Stimulated activated naive CD4-positive, alpha-beta T cell (primary cell): ENCODE measurements at places on chromosomes 4 and X.

DNA sequence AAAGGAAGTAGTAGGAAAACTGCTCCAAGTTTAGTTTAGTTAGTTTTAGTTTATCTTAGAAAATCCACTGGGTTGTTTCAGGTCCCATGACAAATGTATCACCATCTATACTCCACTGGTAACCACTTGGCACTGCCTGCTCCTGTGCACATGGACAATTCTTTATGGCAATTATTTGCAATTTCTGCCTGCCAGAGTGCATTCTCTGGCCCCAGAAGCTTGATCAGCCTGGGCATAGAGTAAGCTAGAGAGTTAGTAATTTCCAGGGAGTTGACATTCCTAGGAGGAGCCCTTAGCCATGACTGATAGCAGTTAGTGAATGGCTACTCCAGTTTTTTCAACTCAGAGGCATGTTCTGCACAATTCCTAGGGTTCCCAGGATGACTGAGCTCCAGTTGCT is 203.2 kb upstream of the FGF13 start:
- DNase-seq: no peak

GRCh38 chrX:115058276-115058675 is 40.9 kb upstream of the IL13RA2 start:
- DNase-seq: no peak

DNA sequence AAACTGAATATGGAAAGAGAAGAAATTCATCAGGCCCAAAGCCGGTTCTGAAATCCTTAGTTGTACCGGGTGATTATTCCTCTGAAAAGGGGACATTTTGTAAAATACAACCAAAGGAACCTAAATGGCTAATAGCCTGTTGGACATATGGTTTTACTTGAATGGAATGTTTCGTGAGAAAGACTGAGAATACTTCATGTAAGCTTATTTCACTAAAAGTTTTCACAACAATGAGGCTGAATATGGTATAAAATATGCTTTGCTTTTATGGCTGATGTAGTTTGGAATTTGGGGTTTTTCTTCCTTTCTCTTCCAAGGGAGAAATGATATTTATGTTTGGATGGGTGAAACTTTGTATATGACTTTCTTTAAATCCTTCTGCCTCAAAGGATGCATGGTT is 2.7 kb downstream of the GRIA3 start:
- DNase-seq: no peak

DNA sequence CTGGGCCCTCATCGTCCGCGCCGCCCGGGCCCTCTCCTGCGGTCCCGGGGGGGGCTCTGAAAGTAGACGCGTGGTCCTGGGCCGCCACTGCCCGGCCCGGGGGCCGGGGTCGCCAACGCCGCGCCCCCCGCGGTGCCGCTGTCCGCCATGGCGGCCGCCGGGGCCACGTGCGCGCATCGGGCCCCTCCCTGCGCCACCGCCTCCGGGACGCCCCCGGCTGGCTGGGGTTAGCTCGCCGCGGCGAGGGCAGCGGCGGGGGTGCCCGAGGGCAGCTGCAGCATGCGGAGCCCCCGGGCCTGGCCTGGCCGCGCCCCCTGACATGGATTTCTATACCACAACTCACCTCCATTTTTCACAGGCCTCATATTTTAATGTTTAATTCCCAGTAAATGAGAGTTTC is 61.8 kb downstream of the ELF2 start:
- no peak for DNase-seq

- DNase-seq: no peak
These were observed 238.1 kb downstream of the SPOCK3 start for GRCh38 chr4:166996216-166996615.

DNA sequence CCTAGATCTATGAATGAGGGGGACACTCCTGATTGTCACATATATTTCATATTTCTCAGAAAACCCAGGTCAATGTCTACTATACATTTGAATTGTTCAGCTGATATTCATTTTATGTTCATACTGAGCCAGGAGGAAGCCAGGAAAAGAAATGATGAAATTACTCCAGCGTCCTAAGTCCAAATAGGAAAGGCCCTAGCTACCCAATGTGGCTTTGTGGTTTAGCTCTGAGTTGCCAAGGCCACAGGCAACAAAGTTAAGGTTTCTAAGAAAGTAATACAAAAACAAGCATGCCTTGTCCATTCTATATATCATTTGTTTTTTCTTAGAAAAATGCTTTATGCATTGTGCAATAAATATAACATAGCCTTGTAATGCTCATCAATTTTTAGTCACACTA is 4.5 kb upstream of the CSN2 start:
- no peak for DNase-seq

DNA sequence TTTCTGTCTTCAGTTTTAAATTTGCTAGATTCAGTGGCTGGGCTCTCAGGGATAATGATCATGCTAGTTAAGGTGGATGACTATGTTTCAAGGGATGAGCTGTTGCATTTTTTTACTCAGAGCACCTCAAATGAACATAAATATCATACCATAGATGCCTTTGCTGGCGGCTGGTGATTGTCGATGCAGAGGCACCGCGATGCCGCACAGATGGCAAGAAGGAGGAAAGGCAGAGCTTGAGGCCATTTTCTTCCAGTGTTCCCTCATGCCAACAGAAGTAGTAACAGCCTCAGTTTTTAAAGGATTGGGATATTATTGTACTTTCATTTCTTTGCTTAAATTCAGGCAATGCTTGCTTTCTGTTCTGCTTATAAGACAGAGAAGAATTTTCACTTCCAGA is 654.7 kb upstream of the IGFBP7 start:
- no peak for DNase-seq

- no peak for DNase-seq
These were observed 61.1 kb downstream of the DCLK2 start for GRCh38 chr4:150139297-150139865.

DNA sequence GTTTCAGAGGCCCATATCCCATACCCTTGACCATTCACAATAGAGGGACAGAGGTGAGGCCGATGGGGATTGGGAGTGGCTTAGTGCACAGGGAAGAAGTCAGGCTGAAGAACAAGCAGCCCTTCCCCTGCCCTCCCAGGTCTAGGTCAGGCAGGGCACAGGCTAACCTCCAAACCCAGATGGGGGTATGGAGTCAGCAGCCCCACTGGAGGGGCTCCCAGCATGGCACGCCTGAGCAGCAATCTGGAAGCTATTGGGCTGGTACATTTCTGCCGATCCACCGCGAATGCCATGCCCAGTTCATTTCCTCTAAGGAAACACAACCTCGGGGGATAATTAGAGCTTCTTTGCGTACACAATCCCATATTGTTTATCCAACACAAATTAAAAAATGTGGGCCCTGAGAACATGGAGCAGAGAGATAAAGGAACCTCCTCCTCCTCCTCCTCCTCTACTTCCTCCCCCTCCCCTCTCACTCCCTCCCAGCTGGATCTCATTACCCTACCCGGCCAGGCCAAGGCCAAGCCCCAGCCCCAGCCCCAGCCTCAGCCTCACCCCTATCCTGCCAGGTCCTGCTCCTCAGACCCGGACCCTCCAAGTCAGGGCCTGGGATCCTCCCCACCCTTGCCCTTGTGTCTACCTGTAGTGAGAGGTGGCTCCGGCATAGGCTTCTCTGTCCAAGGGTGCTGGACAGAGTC is 83.0 kb downstream of the PJA1 start:
- DNase-seq: no peak

DNA sequence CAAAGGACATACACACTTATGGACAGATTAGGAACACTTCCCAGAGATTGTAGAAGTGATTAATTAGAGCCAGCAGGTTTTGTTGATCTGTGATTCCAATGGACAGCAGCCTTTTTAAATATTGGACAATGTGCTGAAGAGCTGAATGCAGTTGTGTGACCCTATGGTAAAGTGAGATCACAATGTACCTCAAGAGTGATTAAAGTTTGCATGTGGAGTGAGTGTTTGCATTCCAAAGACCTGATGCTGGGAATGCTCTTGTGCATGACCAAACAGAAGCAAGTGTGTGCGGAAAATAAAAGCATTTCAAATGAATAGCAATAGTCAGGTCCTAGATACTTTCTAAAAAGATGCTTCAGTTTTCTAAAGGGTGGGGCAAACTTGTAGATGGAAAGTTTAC is 154.1 kb downstream of the BANK1 start:
- no peak for DNase-seq

DNA sequence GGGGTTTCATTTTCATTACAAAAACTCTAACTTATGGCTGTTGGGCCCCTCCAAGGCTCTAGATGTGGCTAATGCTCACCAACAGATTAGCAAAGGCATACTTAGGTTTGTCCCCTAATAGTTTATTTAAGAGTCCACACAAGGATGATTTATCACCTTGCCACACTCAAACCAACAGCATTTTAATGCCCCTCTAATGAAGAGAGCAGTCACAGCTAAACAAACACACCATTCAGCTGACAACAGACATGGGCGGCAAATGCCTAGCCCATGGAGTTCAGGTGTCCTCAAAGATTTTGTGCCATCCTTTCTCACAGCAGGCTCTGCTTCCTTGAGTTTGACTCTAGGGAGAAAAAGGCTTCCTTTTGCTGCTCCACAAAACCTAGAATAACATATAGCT is 61.8 kb upstream of the CITED1 start:
- no peak for DNase-seq

- no peak for DNase-seq
These were observed 6.2 kb downstream of the GK start for GRCh38 chrX:30659421-30659820.

DNA sequence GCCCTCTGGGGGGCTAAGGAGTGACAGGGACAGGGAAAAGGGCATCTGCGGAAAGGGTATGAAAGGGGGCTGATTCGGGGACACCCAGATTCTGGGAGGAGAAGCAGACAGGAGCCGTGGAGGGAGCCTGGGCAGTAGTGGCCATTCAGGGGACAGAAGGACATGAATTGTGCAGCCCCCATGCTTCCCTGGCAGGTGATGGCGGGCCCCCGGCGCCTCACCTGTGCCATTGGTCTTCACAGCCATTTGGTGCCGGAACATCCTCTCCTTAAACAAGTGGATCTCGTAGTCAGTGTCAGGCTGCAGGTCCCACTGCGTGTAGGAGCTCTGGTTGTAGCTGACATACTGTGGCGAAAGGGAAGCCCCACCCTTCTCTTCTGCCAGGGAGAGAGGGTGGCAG is 21.9 kb downstream of the L1CAM start:
- no peak for DNase-seq

DNA sequence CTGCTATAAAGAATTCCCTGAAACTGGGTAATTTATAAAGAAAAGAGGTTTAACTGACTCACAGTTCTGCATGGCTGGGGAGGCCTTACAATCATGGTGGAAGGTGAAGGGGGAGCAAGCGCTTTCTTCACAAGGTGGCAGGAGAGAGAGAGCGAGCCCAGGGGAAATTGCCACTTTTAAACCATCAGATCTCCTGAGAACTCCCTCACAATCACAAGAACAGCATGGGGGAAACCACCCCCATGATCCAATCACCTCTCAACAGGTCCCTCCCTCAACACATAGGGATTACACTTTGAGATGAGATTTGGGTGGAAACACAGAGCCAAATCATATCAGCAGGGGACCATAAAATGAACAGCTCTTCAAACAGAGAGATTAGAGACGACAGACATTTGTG is 198.6 kb downstream of the MAGEB5 start:
- DNase-seq: no peak

DNA sequence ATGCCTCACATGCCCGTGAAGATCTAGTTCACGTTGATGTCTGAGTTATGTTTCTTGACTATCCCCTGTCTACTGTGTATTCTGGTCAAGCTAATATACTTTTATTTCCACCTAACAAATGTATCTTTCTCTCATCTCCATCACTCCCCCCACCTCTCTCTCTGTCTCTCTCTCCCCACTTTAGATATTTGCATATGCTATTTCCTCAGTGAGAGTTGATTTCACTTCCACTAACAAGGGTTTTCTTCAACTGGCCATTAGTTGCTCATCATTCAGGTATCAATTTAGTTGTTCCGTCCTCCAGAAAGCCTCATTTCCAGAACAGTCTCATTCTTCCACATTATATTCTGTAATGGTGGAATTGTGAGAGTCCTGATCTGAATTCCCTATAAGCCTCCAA is 1777.8 kb upstream of the TENM3 start:
- no peak for DNase-seq

DNA sequence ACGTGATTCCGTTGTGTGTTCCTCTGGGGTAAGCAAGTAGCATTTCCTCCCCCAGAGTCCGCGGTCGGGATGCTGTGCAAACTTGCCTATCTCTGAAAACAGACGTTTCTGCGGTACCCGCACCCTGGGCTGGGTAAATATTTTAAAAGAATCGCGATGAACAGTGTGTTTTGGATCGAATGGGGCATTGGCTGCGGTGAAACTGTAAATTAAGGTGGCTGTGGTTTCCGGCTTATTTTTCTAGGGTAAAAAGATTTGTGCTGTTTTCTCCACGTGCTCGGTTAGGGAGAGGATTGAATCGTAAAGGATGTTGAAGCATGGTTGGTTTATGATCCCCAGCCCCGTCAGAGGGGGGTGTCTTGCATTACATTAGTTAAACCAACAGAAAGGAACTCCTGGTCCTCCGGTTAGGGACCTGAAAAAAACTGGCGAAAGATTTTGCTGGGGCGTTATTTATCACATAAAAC is 1.2 kb downstream of the HHIP start:
- no peak for DNase-seq

GRCh38 chrX:94454159-94454558 is 780.2 kb downstream of the FAM133A start:
- DNase-seq: no peak

DNA sequence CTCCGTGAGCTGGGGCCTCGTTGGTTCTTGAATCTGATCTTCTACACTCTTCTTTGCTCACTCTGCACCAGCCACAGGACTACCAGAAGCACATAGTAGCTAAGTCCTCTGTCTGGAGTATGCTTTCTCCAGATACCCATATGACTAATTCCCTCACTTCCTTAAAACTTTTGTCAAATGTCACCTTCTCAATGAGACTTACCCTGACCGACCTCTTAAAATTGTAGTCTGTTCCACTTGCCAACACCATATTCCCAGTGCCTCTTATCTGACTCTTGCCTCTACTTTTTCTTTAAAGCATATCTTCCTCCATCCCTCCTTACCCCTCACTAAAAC is 10.0 kb downstream of the PARM1 start:
- DNase-seq: no peak

DNA sequence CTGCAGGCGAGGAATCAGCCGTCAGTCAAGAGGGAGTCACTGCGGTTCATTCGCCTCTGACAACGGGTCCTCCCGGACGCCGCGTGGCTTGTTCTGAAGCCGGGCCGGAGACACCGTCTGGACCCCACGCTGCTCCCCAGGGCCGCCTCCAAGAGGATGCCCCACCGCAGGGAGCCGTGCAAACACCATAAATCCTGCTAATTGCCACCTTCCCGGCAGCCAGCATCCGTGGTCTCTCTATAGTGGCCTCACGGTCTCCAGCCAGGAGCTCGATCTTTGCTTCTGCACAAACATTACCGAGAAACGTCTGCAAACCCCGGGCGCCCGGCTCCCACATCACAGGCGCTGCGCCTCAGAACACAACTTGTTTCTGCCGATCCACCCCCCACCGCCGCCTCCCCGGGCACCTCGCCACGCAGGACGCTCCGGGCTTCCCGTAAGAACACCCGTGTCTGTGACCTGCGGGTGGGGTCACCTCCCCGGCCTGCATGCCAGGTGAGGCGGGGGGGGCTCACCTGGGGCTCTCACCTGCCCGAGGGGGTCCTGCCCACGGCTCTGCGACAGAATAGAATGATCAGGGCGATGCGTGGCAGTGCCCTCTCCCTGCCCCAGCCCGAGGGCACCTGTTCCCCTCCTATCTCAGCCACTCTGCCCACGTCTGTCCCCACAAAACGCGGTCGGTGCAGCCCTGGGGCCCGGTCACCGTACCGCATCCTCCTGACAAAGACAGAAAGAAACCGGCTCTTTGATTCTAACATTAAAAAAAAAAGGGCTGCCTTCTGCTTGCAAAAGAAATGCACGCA is 32.4 kb upstream of the PPP2R3B start:
- no peak for DNase-seq
